ENCODE measurements at places on chromosomes 6 and 20.

- DNase-seq: no peak
Measured at GRCh38 chr6:151679081-151679480, 128.4 kb upstream of the ESR1 start.

GRCh38 chr6:167764713-167765479 lies 61.8 kb upstream of the AFDN start:
- no peak for DNase-seq

GRCh38 chr6:137224799-137225198 lies 5.6 kb upstream of the IFNGR1 start:
- DNase-seq: no peak

GRCh38 chr6:45086360-45087084 lies 241.6 kb upstream of the RUNX2 start:
- no peak for DNase-seq

- no peak for DNase-seq
Measured at GRCh38 chr20:51639206-51639832, 96.8 kb upstream of the NFATC2 start.

DNA sequence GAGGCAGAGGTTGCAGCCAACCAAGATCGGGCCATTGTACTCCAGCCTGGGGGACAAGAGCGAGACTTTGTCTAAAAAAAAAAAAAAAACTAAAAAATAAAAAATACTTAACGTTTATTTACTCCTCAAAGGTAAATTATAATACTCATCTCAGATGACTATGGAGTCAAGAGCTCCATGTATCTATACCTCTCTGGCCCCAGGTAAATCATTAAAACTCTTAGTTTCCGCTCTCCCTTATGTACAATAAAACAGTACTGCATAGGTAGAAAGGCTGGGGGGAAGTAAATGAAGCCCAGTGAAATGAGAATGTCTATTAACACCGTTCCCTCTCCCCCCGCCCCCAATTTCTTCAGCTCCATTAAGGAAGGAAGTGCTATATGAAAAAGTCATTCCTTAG lies 1.2 kb downstream of the SRSF12 start:
- DNase-seq: no peak

GRCh38 chr6:37493661-37493995 lies 6.1 kb downstream of the CCDC167 start:
- DNase-seq: no peak

DNA sequence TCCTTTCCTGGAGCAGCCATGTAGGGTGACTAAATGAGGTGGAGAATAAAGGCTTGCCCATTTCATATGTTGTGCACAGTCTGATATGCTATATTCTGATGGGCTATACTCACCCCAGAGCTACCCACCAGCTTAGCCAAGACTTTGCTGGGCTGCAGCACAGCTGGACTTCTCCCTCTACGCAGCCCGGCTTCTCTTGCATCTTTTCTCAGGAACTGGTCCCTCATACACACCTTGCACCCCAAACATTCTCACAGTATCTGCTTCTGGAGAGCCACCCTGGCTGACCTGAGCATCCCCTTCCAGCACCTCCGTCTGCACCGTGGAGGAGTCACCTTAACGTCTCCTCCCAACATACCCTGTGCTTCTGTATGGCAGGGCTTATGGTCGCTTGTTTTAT lies 150.8 kb upstream of the PMEPA1 start:
- no peak for DNase-seq

DNA sequence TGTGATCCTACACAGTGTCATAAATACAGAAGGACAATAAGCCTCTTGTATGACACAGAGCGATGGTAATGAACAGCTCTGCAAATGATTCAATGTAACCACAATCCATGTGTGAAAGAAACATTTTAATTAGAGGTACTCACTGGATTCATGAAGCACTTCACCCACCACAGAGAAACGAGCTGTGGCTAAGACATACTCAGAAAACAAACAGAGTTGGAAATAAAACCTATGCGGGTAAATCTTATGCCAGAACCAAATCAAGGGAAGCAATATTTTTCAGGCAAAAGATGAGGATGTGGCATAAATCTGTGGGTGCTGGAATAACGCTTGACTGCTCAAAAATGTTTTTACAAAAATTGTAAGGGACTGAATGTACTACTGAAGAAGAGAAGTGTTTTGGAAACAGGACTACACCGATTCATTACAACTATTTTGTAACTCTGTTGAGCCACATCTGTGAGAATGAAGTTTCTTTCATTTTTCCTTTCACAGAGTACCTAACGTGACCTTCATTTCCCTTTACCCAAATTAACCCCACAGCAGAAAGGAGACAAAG lies 112.1 kb downstream of the WDR27 start:
- no peak for DNase-seq

- DNase-seq: no peak
Measured at GRCh38 chr6:285030-285771, 7.1 kb upstream of the DUSP22 start.

- DNase-seq: no peak
Measured at GRCh38 chr6:53412751-53413150, 64.0 kb upstream of the ELOVL5 start.

DNA sequence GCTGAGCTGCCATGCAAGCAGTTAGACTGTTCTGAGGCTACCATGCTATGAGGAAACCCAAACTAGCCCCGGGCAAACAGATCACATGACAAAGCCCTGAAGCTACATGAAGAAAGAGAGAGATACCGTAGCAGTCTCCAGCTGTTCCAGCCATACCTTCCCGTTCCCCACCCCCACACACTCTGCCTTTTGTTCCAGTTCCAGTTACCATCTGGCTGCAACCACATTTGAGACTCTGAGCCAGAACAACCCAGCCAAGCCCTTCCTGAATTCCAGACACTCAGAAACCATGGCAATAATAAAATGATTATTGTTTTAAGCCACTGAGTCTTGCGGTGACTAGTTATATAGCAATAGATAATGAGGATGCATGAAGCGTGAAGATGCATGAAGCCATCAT lies 28.3 kb downstream of the RIN2 start:
- no peak for DNase-seq

DNA sequence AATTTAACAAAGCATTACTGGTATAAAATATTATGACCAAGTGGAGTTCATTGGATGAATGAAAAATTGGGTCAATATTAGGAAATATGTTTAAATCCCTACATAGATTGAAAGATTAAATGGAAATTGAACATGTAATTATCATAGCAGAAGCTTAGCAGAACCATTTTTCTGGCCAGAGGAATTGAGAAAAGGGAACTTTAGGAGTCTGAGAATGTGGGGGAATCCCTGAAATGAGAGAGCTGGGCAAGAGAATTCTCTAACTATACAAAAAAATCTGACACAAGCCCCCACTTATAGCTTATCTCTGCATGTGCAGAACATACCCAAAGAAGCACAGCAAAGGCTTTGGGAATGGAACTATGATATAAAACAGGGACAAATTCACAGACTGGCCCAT lies 67.4 kb upstream of the ARHGAP18 start:
- no peak for DNase-seq

GRCh38 chr6:353642-354614 lies 37.6 kb upstream of the IRF4 start:
- no peak for DNase-seq

GRCh38 chr6:21265730-21266044 lies 327.9 kb upstream of the SOX4 start:
- DNase-seq: no peak

GRCh38 chr6:8157839-8158238 lies 55.5 kb upstream of the EEF1E1 start:
- no peak for DNase-seq

GRCh38 chr20:22920898-22921297 lies 114.2 kb upstream of the SSTR4 start:
- no peak for DNase-seq

DNA sequence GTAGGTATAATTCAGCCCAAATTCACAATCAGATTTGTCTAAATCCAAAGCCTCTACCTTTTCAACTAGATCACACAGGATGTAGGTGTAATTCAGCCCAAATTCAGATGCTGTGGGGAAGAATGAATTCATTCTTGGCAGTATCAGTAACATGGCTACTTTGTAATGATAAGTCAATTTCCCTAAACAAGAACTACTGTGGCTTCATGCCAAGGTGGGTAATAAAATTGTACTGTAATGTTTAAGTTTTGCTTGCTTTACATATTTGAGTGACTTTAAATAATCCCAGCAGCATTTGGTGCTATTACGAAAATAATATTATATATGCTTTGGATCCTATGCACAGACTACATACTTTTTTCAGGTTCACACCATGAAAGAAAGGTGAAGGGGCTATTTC lies 239.1 kb downstream of the HDGFL1 start:
- DNase-seq: no peak

DNA sequence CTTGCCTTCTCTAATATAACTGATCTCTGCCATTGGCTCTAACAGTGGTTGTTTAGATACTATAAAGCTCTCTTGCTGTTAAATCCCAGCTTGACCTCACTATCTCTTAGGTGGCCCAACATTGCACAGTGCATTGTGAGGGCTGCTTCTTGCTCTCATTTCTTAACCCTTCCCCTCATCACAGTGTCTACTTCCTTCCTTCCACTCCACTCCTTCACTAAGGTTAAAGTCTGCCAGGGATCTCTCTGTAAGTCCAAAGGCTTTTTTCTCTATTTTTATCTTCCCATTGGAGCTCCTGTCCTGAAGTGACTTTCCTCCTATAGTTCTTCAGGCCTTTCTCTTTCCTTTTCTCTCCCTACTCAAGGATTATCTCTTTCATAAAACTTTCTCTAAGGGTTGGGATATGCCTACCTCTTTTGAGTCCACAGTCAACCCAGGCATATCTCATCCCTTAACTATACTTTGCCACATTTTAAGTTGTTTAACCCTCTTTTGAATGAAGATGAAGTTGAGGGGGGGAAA lies 4.0 kb upstream of the TBC1D22B start:
- DNase-seq: no peak

DNA sequence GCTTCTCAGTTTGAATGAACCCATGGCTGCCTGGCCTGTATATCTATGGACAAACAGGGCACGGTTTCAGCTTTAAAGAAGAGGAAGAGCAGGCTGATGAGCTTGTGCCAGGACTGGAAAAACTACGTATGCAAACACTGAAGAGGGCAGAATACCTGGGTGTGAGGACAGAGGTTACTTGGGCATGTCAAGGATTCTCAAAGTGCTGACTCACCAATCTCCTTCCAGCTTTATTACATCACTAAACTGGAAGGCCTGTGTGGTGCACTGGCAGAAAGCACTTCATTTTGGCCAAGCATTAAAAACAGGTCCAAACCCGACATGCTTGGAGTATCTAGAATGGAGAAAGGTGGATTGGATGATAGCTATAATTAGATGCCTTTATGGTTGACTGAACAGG lies 95.2 kb downstream of the GMPR start:
- DNase-seq: no peak

GRCh38 chr6:22825210-22825609 lies 255.8 kb downstream of the HDGFL1 start:
- DNase-seq: no peak

DNA sequence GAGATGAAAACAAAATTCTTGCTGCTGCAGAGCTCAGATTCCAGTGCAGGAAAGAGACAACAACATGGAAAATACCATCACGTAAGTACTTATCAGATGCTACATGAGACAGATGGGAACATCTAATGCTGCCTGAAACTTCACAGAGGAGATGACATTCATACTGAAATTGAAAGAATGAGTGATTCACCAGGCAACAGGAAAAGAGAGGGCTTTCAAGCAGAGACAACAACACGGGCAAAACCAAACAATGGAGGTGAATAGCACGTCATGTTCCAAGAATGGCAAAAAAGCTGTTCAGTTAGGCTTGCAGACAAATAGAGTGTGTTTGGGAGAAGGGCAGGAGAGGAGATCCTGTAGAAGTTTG lies 39.3 kb downstream of the GTF2H5 start:
- peak; percentile 60 for DNase-seq

All from GM18507 (cell line).